Activated CD8-positive, alpha-beta memory T cell treated with anti-CD3 and anti-CD28 coated beads for 1 hour (primary cell): ENCODE measurements at places on chromosomes 5 and 9.

DNA sequence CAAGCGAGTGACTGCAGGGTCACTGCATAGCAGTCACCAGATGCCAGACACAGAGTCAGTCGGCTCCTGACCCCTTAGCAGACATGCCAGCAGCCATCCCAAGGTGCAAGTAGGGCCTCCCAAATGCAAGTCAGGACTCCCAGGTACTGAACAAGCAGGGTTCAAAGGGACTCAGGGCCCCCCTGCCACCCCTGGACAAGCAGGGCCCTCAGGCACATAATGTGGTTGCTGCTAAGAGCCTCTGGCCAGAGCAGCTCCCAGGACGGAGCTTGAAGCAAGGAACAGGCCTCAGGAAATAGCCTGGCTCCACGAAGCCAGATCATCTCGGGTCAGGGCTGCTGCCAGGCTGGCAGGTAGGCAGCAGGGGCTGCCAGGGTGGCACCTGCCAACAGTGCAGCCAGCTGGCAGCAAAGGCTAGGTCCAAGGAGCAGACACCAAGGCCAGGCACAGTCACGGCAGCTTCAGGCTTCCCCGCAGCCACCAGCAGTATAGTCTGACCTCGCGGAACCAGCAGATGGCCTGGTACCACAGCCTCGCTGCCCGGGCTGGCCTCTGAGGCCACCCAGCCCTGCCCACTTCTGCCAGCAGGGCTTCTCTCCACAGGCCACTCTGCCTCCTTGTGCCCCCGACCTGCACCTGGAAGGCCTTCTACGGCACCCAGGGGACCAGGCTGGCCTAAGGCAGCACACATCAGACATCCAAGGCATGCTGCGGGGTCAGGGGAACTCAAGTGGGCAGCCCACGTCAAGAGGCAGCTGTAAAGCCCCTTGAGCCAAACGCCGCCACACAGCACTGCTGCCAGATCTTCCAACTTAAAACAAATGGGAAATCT, 7.4 kb downstream of the EEIG1 start:
- no peak for DNase-seq

DNA sequence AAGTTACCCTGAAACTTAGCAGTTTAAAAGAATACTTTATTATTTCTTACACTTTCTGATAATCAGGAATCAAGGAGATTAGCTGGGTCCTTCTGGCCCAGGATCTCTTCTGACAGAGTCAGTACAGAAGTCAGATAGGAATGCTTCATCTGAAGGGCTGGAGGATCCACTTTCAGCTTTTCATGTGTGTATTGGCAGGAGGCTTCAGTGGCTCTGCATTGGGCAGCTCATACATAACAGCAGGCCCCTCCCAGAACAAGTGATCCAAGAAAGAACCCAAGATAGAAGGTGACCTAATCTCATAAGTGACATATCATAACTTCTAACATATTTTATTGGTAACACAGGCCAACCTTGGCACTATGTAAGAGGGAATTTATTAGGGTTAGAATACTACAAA, 258.4 kb downstream of the HCN1 start:
- DNase-seq: no peak

- DNase-seq: no peak
Observed at GRCh38 chr5:55629815-55630214, 82.3 kb downstream of the SLC38A9 start.

DNA sequence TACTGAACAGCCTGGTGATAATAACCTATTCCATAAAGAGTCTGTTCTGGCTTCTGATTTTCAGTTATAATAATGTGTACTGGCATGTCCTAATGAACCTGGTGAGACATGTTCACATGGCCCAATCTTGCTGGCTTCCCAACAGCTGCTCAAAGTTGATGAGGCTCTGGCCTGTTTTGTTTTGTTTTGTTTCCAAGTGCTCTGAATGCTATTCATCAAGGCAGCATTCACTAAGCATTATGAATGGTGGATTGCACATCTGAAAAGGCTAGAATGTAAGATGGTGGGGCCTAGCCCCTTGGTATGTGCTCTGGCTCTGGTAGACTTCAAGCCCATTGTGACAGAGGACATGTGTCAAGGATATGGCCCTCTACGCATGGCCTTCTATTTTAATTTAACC, 388.5 kb downstream of the PSAT1 start:
- no peak for DNase-seq

DNA sequence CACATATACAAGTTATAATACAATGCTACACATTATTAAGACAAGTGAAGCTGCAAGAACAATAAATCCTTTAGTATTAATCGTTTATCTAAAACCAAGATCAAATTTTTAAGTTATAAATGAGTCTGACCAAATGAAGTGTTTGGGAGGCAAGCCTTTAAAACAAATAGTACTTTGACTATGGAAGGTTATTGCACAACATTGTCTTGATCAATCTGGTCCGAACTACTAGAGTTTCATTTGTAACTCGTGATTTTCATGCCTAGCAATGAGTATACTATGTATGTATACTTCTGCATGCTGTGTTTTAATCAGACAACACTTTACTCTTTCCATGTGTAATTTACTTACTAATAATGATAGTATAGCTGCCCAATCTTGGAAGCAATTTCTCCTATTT, 87.2 kb upstream of the GOLGA1 start:
- no peak for DNase-seq

- DNase-seq: no peak
Observed at GRCh38 chr5:176429972-176430371, 13.6 kb upstream of the CLTB start.

GRCh38 chr9:89699646-89700045, 94.8 kb downstream of the GADD45G start:
- no peak for DNase-seq

- no peak for DNase-seq
Observed at GRCh38 chr9:91937056-91937455, 13.0 kb downstream of the ROR2 start.

GRCh38 chr5:76325876-76326491, 77.1 kb upstream of the IQGAP2 start:
- no peak for DNase-seq

DNA sequence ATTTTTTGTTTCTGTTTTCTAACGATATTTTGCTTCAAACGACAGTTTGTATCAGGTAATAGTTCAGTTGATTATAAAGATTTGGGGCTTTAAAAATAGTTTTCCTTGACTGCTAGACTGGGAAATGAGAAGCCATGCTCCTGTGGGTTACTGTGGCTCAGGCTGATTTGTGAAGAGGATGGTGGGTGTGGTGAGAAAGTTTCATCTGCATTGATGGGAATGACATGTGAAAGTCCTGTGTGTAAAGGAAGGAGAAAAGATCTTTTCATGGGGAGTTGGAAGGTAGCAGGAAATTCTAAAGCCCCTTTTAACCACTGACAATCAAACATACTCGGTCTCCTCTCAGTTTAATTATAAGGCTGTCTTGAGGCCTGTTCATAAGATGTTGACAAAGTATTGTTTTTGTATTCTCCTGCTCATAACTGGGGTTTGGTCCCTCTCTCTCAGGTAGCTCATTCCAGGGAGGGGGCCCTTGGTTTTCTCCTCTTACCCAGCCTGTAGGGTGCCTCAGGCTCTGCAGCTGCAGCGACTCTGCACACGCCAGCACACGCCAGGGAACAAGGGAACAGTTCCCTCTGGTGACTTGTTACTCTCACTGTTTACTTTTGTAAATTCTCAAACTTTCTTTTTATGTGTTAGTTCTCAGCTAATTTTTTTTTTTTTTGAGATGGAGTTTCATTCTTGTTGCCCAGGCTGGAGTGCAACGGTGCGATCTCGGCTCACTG, 91.6 kb downstream of the CARTPT start:
- DNase-seq: no peak

DNA sequence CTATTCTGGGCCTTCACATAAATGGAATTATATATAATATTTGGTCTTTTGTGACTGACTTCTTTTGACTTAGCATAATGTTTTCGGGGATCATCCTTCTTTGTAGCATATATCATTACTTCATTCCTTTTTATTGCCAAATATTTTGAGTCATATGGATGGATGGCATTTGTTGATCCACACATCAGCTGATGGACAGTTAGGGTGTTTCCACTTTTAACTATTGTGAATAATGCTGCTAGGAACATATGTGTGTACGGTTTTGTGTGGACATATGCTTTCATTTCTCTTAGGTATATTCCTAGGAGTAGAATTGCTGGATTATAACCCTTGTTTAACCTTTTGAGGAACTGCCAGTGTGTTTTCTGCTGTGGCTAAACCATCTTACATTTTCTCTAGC, 249.6 kb downstream of the FANCC start:
- DNase-seq: no peak

- DNase-seq: no peak
Observed at GRCh38 chr5:95426227-95426626, 35.1 kb downstream of the FAM81B start.

- no peak for DNase-seq
Observed at GRCh38 chr5:58294598-58295305, 165.1 kb downstream of the PLK2 start.

- DNase-seq: no peak
Observed at GRCh38 chr5:102638912-102639652, 116.0 kb upstream of the PAM start.

- no peak for DNase-seq
Observed at GRCh38 chr9:116087751-116088194, 65.8 kb upstream of the PAPPA start.

DNA sequence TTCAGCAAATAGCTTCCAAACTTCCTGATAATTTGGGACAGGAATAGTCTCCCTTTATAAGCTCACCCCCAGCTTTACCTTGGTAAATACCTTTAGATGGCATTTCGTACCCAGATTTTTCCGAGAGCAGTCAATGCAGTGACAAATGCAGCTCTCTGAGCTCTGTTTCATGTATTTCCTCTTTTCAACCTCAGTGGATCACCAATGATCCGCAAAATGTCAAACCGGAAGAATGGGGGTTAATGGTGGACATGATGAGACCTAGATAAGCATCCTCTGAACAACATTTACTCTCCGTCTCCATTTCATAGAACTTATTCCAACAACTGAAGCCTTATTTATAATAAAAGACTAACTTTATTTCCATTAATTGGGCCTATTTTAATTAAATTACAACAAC, 227.3 kb downstream of the MCTP1 start:
- DNase-seq: no peak

DNA sequence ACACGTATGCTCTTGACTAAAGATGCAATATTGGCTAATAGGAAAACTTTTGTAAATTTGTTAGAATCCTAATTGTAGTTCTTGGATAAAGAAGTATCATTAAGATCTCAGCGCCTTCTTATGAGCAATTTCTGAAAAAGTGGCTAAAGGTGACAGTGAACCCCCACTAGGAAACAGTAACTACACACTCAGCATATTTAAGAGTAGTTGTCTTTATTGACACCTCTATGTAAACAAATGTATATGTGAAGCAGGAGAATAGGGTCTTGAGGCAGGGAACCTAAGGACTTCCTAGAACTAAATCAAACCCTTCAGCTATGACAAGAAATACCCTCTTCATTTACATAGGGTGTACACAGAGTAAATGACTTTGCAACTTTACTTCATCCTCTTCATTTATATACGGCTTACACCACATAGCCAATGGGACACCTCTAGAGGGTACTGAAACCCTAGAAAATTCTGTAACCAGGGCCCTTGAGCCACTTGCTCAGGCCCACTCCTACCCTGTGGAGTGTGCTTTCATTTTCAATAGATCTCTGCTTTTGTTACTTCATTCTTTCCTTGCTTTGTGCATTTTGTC, 2.8 kb downstream of the NIPSNAP3A start:
- no peak for DNase-seq

DNA sequence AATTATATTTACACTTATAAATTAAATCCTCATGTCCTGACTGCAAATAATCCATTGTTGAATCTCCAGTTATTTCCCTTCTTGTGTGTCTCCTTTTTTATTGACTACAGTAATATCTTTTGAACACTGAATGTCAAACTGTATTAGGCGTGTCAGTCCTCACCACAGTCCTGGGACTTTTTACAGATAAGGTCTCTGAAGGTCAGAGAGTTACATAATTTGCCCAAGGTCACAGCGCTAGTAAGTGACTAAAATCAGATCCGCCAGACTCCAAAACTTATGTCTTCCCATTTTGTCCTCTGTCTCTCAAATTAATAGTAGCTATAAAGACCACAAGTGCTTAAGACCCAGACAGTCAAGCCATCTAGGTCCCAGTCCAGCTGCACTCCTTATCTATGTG, 274.3 kb downstream of the NR3C1 start:
- no peak for DNase-seq

GRCh38 chr9:100430286-100430940, 3.5 kb downstream of the MSANTD3 start:
- DNase-seq: no peak

- no peak for DNase-seq
Observed at GRCh38 chr9:85516976-85517637, 224.6 kb downstream of the AGTPBP1 start.

DNA sequence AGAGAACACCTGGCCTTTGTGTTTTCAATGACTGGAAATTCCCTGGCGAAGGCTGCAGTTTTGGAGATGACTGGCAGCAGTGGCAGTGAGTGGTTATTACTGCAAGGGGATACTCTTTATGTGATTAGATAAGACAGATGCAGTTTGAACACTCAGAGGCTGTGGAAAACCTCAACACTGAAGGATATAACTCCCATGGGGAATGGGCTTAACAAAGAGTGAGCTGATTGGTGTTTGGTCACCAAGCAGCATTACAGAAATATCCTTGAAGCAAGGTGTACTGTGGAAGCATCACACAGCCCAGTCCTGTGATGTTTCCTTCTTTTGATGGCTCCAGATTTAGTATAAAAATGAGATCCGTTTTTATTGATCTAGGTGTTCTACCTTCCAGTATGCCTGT, 490.7 kb upstream of the PTPRD start:
- DNase-seq: no peak

GRCh38 chr5:42235837-42236236, 187.4 kb upstream of the GHR start:
- no peak for DNase-seq

- no peak for DNase-seq
Observed at GRCh38 chr5:396531-396961, 46.4 kb upstream of the EXOC3 start.

- no peak for DNase-seq
Observed at GRCh38 chr5:143514616-143515335, 111.3 kb upstream of the NR3C1 start.

DNA sequence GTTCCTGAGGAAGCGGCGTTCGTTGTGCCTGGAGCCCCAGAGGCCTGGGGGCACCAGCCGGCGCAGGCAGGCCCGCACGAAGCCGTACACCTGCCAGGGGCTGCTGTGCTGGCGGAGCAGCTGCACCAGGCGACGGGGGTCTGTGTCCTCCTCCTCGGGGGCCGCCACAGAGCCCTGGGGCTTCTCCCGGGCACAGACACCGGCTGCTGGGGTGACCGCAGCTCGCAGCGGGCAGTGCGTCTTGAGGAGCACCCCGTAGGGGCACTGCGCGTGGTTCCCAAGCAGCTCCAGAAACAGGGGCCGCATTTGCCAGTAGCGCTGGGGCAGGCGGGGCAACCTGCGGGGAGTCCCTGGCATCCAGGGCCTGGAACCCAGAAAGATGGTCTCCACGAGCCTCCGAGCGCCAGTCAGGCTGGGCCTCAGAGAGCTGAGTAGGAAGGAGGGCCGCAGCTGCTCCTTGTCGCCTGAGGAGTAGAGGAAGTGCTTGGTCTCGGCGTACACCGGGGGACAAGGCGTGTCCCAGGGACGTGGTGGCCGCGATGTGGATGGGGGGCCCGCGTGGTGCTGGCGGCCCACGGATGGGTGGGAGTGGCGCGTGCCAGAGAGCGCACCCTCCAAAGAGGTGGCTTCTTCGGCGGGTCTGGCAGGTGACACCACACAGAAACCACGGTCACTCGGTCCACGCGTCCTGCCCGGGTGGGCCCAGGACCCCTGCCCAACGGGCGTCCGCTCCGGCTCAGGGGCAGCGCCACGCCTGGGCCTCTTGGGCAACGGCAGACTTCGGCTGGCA, 1.3 kb downstream of the TERT start:
- DNase-seq: no peak
